ENCODE measurements at places on chromosomes 13 and 19.

GRCh38 chr13:109704771-109705635, 81.4 kb downstream of the IRS2 start:
- no peak for DNase-seq

DNA sequence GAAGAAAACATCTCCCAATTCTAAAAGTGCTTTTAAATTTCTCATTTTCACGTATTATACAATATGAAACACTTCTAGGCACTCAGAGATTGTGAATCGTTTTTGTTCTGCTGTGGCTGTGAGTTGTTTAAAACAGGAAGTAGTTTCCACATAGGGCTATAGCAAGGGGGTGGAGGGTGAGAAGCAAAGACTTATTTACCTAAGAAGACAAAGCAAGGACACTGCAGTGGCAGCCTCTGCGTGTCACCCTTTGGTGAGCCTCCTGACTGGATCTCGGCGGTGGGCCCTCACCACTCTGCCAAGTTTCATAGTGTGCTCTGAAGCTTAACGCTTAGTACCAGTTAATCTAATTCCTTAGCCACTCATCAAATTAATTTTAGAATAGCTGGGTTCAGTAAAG, 56.8 kb downstream of the TNFSF13B start:
- DNase-seq = no peak

DNA sequence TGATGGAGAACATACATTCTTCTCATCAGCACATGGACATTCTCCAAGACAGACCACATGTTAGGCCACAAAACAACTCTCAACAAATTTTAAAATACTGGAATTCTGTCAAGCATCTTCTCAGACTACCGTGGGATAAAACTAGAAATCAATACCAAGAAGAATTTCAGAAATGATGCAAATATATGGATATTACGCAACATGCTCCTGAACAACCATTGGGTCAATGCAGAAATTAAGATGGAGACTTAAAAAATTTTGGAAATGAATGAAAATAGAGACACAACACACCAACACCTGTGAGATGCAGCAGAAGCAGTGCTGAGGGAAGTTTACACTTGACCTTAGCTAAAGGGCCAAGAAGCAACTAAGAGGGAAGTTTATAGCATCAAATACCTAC, 162.8 kb downstream of the CACNA1A start:
- DNase-seq = no peak

DNA sequence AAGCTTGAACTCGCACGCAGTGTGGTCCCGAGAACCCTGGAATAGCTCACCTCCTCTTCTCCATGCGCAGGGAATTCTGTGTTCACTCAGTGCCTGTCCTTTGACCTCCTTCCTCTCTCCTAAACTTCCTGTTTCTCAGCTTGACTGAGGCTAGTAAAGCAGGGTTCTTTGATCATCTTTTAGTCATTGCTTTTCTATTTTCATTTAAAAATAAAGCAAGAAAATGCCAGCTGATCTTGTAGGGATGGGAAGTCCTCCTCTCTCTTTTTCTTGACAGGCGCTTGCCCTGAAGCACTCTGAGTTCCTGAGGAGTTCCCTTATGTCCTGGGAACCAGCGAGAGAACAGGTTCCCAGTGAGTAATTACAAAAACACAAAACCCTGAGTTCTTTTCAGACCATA, 62.8 kb downstream of the ARHGEF7 start:
- DNase-seq = no peak

GRCh38 chr19:36837176-36837905, 846 bp downstream of the ZNF790 start:
- DNase-seq = no peak

GRCh38 chr13:67318860-67319259, 88.7 kb upstream of the PCDH9 start:
- DNase-seq = no peak

DNA sequence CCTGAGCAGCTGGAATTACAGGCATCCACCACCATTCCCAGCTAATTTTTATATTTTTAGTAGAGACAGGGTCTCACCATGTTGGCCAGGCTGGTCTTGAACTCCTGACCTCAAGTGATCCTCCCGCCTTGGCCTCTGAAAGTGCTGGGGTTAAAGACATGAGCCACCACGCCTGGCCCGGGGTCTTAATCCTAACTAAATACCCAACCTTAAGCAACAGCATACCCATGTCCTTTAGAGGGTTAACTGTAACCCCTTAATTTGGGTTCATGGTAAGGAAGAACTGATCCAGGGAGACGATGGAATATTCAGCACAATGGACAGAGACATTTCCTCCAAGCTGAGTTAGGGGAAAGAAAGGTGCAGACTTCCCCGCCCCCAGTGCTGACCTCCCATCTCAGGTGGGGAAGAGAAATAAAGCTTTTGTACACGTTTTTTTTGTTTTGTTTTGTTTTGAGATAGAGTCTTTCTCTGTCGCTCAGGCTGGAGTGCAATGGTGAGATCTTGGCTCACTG, 8.7 kb upstream of the GALP start:
- DNase-seq = no peak

- no peak for DNase-seq
These were observed 906 bp downstream of the FXYD5 start for GRCh38 chr19:35155441-35155840.

- peak; percentile 85 for DNase-seq
These were observed 14.7 kb downstream of the TLE5 start for GRCh38 chr19:3047496-3048189.

- DNase-seq = no peak
These were observed 15.2 kb upstream of the PPP1R12C start for GRCh38 chr19:55132453-55133129.

- no peak for DNase-seq
These were observed 4.8 kb downstream of the TSHZ3 start for GRCh38 chr19:31344403-31344802.

DNA sequence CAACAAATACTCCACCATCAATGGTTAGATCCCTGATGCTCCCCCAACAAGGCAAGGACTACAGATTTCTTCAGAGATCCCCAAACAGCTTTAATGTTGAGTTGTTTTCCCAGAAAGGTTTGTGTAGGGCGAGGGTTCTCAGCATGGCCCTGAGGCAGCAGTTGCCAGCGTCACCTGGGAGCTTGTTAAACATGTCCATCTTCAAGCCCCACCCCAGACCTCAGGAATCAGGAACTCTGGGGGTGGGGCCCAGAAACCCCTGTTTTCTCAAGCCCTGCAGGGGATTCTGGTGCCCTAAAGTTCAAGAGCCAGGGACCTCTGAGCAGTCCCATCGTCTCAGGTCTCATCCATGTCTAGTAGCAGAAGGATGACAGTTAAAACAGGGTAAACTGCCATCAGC, 9.6 kb downstream of the EFNB2 start:
- no peak for DNase-seq

DNA sequence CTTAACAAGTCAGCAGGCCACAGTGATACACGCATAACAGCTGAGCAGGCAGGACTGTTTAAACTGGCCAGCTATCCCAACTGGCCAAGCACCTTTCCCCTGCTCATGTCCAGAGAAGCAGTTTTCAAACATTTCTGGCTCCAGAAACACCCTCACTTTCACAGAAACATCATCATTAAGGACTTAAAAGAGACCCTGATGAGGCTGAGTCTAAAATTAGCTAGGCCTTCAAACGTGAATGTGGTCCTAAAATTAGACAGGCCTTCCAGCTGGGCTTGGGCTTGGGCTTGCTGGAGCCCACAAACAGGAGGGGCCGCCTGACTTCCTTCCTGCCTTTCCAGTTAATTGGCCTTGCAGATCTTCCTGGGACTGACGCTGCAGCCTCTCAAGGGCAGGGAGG, 334.2 kb downstream of the DNAJC15 start:
- DNase-seq = no peak

DNA sequence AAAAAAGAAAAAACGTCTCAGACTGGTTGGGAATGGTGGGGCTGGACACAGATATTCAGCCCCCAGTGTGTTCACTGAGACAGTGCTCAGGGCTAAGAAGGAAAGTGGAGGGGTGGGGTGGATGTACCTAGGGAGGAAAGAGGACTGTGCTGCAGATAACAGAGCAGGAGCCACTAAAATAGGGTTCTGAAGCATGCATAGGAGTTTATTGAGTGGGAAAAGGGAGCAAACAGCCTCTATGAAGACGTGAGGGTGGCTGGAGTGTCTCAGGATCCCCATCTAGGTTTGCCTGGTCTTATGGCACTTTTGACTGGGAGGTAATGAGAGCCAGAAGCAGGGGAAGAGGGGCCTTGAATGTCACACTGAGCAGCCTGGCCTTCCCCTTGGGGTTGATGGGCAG, 3.4 kb downstream of the MEGF8 start:
- DNase-seq = no peak

DNA sequence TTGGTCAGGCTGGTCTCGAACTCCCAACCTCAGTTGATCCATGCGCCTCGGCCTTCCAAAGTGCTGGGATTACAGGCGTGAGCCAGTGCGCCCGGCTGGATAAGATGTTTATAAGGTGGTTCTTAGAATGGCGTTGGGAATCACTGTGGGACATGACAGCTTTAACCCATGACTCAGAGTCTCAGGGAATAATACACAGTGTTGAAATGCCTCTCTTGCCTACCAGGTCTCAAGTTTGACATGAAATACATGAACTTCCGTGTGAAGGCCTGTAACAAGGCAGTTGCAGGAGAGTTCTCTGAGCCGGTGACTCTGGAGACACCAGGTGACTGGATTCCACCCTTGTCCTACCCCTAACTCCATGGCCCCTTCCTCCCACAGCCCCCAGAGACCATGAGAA, 12.6 kb downstream of the FSD1 start:
- no peak for DNase-seq

- DNase-seq = no peak
These were observed 823 bp downstream of the FBXO17 start for GRCh38 chr19:38974624-38975213.

DNA sequence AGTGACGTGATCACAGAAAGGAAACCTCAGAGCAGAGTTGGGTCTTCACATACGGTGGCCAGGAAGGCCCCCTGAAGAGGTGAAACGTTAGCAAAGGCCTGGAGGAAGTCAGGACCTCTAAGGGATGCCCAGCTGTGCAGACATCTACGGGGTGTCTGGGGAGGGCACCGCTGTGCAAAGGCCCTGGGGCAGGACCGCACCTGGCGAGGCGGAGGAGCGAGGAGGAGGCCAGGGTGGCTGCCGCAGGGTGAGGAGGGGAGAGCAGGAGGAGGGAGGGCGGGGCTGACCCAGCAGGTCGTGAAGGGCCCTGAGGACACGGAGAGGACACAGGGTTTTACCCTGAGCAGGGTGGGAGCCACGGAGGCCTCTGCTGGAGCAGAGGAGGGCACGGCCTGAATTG, 11.8 kb upstream of the MADCAM1 start:
- no peak for DNase-seq

DNA sequence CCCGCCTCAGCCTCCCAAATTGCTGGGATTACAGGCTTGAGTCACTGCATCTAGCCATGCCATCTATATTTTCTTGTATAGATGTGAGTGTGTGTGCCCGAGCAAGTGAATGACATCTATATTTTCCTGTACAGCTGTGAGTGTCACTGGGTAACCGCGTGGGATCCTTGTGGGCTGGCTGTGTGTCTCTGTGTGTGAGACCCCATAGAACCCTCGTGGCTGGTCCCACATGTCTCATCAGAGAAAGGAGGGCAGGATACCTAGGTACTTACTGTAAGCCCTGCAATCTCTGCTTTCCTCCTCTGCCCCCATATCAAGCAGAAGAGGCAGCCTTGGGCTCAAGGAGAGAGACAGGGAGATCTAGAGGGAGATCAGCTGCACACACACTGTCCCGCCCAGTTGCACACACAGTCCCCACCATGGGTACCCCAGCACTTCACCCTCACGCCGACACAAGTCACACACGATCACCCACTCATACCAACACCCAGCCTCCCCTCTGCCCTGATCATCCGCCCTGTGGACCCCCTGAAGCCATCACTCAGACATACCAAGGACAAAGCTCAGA, 655 bp downstream of the DENND1C start:
- DNase-seq = no peak

DNA sequence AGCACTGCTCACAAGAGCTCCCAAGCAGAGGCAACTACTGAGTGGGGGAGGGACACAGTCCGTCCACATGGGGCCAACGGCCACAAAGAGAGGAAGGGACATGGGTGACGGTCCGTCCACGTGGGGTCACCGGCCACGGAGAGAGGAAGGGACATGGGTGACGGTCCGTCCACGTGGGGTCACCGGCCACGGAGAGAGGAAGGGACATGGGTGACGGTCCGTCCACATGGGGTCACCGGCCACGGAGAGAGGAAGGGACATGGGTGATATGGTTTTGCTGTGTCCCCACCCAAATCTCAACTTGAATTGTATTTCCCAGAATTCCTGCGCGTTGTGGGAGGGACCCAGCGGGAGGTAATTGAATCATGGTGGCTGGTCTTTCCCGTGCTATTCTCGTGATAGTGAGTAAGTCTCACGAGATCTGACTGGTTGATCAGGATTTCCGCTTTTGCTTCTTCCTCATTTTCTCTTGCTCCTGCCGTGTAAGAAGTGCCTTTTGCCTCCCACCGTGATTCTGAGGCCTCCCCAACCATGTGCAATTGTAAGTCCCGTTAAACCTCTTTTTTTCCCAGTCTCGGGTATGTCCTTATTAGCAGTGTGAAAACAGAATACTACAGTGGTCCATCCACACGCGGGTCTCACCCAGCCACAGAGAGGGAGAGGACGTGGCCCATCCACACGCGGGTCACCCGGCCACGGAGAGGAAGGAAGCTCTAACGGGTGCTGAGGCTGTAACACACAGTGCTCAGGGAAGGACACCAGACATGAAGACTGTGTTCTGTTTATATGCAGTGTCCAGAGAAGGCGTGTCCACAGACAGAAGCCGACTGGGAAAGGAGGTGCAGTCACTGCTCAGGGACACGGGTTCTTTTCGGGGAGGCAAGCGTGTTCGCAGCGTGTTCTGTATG, 48.5 kb downstream of the GAS6 start:
- no peak for DNase-seq

- DNase-seq = no peak
These were observed 1.1 kb upstream of the CBLC start for GRCh38 chr19:44776402-44777096.

- no peak for DNase-seq
These were observed 40.6 kb downstream of the WDFY2 start for GRCh38 chr13:51624695-51625345.

GRCh38 chr13:41389580-41389979, 67.8 kb upstream of the RGCC start:
- DNase-seq = no peak

DNA sequence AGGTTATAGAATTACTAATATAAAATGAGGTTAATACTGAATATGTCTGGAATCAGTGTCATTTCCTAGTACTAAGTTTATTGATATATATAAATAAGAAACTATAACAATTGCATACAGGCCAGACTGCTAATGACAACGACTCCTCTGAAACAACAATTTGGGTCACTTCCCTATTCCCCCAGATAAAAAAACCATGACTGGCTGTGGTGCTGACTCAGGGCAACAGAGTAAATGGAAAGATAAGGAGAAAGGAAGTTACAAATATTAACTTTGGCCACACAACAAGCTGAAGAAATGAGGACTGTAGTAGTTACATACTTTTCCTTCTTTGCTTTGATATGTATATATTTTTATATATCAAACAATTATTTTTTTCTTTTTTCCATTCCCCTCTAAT, 263.7 kb upstream of the PCDH9 start:
- no peak for DNase-seq

All from NCI-H187 treated with DMSO at 0.1 percent for 48 hours (cell line).